ENCODE measurements at places on chromosomes 7 and 10. TPM values are rescaled to one million over a fixed set of nuclear protein-coding genes. Genes with fewer than 3 reads are reported as not detected.

ANKRD61 gene
- 1.2 TPM for total RNA-seq

ASZ1 gene
- total RNA-seq, result not detected

ERLIN1 gene
- total RNA-seq, result 34.6 TPM

ANKRD7 gene
- 2.2 TPM for total RNA-seq

SGCE gene
- total RNA-seq, result 166 TPM

SEMA4G gene
- 0.12 TPM for total RNA-seq

SDHAF3 gene
- total RNA-seq, result 24.5 TPM

TFEC gene
- 0.02 TPM for total RNA-seq

NPM3 gene
- 53.3 TPM for total RNA-seq

ENO4 gene
- not detected for total RNA-seq

CALHM3 gene
- total RNA-seq, result 0.39 TPM

CTBP2 gene
- total RNA-seq, result 55.5 TPM

EPDR1 gene
- 66.3 TPM for total RNA-seq

SLC13A1 gene
- not detected for total RNA-seq

AGMO gene
- not detected for total RNA-seq

RNF32 gene
- 0.47 TPM for total RNA-seq

TFAM gene
- 42.2 TPM for total RNA-seq

CALCR gene
- not detected for total RNA-seq

IDI2 gene
- not detected for total RNA-seq

AMZ1 gene
- 0.57 TPM for total RNA-seq

FRMD4A gene
- 10.8 TPM for total RNA-seq

SFMBT2 gene
- total RNA-seq, result 2.0 TPM

RGR gene
- total RNA-seq, result not detected

ITPRID1 gene
- not detected for total RNA-seq
